Fibroblast of skin of scalp (primary cell): ENCODE measurements at places on chromosomes 11 and 22.

DNA sequence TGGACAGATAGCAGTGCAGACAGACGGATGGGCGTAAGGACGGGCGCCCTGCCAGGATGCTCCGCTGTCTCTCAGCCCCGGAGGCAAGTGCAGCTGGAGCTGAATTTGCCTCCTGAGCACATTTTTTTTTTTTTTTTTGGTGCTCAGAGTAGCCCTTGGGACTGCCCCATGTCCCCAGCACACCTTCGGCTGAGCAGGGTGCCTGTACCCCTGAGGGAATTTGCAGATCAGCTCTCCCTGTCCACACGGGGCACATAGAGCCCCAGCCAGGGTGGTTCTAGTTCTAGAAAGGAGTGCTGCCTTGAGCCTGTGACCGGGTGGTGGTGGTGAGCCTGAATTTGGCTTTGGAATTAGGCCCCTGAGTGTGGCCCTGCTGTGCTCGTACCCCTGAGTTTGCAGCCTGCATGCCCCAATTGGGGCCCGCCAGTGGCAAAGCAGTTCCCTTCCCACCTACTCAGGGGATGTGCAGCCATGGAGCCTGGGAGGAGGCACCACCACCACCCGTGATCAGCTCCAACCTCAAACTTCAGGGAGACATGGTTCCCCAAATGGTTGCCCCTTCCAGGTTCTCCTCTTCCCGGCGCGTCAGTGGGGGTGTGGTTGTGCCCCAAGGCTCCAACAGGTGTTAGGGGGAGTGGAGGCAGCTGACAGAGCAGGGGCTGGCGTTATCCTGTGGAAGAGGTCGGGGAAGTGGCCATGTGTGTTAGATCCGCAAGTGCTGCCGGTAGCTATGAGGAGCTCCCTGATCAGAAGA lies 1232.7 kb downstream of the BRD1 start:
- DNase-seq: no peak

DNA sequence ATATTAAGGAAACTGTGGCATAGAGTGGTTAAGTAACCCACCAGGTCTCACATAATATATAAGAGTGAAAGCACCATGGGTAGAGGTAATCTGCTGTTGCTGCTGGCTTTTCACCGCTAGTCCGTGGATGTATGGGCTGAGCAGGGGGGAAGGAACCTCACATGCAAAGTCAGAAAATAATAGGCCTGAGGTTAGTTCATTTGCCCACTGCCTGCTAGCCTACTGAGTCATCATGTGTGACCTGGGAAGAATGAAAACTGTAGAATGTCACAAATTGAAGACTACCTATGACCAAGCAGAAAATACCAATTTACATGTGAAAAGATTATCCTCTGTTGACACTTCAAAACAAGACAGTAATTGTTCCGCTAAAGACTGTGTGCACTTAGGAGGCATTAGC lies 560.1 kb upstream of the FAT3 start:
- no peak for DNase-seq

DNA sequence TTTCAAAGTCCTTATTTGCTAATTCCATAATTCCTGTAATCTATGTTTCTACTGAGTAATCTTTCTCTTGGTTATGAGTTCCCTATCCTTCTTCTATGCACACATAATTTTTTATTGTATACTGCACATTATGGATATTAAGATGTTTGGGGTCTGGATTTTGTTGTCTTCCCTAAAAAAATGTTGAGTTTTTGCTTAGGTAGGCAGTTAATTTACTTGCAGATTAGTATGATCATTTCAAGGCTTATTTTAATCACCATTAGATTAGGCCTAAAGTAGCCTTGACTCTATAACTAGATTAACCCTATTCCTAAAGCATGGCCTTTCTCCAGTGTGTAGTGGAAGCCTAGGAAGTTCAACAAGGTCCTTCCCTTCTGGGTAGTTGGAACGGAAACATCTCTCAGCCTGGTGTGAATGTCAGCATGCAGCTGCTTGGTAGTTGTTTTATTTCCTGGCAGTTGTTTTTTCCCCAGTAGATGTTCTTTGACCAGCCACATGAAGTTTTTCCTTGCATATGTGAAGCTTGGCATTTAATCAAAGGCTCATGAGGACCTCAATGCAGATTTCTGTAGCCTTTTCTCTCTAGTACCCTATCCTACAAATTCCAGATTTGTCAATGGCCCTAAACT lies 419.3 kb upstream of the NARS2 start:
- DNase-seq: no peak

DNA sequence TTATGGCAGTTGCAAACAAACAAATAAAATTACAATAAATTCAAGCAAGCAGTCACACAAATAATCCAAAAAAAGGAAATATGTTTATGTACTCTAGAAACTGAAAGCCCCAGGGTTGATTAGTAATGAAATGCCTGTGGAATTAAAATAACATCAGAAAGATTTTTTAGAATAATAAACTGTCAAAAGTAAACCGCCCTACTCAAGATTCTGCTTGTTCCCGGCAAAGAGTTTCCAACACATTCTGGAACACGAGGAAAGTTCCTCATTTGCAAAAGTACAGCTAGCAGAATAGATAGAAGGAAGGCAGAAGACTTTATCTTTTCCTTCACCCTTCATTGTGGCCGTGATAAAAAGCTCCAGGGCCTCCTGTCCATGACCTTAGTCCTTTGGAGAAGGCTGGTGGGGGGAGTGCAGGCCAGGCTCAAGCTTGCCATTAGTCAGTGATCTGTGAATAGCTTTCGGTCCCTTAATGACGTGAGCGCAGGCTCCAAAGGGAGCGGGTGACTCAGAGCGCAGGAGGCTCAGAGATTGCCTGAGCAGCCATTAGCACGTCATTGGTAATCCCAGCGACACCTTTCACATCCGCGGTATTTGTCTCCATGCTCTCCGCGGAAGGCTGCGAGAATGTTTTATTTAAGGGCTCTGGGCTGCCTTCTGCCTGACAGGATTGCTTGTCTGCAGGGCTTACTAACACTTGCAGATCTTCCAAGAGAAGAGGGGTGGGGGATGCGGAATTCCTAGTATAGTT lies 458.3 kb downstream of the METTL15 start:
- DNase-seq: peak; percentile 94

DNA sequence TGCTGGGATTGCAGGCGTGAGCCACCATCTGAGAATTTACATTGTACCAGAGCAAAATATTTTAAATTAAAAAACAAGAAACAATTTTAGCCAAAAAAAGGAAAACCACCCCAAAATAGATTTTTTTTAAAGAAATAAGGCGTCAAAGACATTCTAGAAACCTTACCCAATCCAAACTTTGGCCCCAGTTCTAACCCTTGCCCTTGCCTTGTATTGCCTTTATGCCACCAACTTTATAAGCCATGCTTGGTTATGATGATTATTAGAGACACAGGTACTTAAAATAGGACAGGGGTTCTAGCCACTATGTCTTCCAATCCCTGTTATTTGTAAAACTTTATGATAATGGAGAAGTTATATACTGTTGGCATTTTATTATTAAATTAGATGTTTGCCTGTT lies 11.8 kb downstream of the C11orf54 start:
- no peak for DNase-seq
